Daoy (cell line): ENCODE measurements at places on chromosomes 5 and 9. TPM values are rescaled to one million over a fixed set of nuclear protein-coding genes. Genes with fewer than 3 reads are reported as not detected.

Gene PCDHA4
- total RNA-seq = 1.0 and 3.0 TPM in 2 replicates

Gene SLC31A2
- total RNA-seq = 6.9 and 8.3 TPM in 2 replicates

Gene LRRC70
- total RNA-seq = 1.1 TPM in 1 of 2 replicates, not detected in the other

GRCh38 chr9:35791297-35791921, at the start of gene NPR2:
NPR2 (plus strand) TSS chr9:35791591; CDS start chr9:35792409, 818 bp downstream.
- DNase-seq = peak; percentile 42

DNA sequence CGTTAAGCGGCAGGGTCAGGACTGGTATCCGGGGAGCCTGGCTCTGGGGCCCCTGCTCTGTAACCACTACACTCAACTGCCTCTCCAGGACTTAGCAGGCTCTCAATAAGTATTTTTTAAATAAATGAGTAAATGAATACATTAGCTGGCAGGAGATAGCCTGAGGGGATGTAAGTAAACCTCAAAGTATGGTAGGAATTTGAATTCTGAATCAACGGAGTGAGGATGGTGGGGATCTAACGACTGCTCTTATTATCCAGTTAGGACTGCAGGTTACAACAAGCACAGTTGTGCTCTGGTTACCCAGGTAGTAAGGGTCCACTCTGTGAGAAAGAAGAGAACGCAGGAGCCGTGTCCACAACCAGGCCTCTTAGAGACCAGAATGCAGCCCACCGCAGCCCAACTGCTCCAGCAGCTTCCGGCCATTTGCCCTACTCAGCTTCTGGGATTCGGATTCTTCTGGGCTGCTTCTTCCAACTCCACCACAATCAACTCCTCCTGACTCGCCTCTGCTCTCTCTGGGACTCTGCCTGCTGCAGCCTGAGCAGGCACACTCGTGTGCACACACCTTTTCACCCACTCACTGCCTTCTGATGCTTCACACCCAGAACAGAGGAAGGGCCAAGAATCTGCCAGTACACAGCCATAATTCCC, 52.6 kb downstream of the MED27 start:
- DNase-seq = peak; percentile 75

- no peak for DNase-seq
Observed at GRCh38 chr9:71690063-71690688, 78.1 kb downstream of the CEMIP2 start.

- DNase-seq = no peak
Observed at GRCh38 chr9:78783743-78784142, 486.8 kb downstream of the PSAT1 start.
